Head of caudate nucleus (tissue), 42 donors: ENCODE measurements at places on chromosomes 12 and 14.
A peak's percentile ranks its signal among the peaks of the same experiment; 100 is the strongest.

GRCh38 chr12:111215881-111216280, 153.0 kb downstream of the PHETA1 start:
- no peak for DNase-seq

DNA sequence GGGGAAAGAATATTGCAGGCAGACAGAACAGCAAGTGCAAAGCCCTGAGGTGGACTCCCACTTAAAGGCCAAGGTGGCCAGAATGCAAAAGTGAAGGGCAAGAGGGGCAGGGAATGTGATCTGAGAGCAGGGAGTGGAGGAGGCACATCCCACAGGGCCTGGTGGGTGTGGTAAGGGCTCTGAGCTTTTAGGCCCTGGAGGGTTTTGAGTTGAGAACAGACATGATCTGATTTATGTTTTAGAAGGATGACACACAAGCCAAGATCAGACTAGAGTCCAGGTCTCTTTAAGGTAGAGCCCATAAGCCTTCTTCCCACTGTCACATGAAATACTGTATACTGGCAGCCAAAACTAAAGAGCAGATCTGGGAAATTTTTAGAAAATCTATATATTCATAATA, 162.5 kb downstream of the SLC38A4 start:
- no peak for DNase-seq

GRCh38 chr14:101715210-101716076, 46.1 kb upstream of the PPP2R5C start:
- DNase-seq = no peak

DNA sequence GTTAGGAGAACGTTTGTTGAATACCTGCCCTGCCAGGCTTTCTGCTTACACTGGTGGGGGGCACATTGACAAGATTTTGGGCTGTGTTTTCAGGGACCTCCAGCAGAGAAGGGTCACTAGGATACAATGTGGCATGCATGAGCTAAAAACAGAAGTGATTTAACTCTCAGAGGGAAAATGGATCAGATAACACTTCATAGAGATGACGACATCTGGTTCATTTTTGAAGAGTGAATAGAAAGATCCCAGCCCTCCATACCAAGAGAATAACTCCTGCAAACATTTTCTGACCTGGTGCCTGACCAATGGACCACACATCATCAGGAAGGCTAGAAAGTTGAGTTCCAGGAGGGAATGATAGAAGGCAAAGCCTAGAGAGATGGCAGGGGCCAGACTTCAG, 33.7 kb downstream of the CKB start:
- no peak for DNase-seq

GRCh38 chr14:64795921-64796320, 83.8 kb downstream of the SPTB start:
- no peak for DNase-seq

DNA sequence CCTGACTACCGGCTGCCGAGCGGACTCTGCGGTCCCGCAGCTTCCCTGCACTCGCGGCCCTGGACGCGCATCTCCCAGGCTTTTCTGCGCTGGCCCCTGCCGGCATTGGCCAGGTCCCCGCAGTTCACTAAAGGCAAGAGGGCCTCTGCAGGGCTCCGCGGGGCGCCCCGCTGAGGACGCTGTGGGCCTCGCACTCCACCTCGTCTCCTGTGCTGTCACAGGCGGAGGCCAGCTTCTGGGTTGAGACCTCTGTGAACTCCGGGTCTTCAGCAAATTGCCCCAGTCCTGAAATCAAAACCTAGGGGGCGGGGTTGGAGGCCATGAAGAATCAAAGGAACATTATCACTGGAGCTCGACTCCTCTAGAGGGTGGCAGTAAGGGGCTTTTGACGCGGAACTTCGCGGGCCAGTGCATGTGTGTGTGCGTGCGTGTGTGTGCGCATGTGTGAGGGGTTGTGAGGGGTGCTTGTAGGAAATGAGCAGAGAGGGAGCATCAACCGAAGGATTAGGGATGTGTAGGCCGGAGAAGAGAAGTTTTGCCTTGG, 68.5 kb upstream of the CAPRIN2 start:
- DNase-seq = peak; percentile 16

DNA sequence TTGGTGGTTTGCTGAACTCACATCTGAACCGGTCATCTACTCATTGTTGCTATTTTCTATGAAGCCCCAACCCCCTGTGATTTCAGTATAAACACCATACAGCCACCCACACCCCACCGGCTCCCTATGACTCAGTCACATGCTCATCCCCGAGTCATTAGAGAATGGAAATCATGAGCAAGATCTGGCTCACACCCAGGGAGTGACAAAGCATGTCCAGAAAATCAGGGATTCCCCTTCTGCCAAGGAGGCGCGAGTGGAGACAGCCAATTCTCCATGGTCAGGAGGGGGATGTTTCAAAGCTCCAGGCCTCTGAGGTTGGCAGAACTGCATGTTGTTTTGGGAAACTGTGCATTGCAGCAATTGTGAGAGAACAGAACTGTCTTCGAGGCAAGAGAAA, 657.5 kb upstream of the TBX3 start:
- no peak for DNase-seq
